Dermis lymphatic vessel endothelial cell (primary cell): ENCODE measurements at places on chromosomes 13 and 19. TPM values are rescaled to one million over a fixed set of nuclear protein-coding genes. Genes with fewer than 3 reads are reported as not detected.

The ZNF382 gene
- 2.4 and 3.8 TPM in 2 replicates for total RNA-seq

The PMIS2 gene
- total RNA-seq = not detected in 2 replicates

The OR7D4 gene
- total RNA-seq = not detected in 2 replicates

The SYT3 gene
- total RNA-seq = not detected in 2 replicates
